ENCODE measurements at places on chromosomes 13 and 19.

DNA sequence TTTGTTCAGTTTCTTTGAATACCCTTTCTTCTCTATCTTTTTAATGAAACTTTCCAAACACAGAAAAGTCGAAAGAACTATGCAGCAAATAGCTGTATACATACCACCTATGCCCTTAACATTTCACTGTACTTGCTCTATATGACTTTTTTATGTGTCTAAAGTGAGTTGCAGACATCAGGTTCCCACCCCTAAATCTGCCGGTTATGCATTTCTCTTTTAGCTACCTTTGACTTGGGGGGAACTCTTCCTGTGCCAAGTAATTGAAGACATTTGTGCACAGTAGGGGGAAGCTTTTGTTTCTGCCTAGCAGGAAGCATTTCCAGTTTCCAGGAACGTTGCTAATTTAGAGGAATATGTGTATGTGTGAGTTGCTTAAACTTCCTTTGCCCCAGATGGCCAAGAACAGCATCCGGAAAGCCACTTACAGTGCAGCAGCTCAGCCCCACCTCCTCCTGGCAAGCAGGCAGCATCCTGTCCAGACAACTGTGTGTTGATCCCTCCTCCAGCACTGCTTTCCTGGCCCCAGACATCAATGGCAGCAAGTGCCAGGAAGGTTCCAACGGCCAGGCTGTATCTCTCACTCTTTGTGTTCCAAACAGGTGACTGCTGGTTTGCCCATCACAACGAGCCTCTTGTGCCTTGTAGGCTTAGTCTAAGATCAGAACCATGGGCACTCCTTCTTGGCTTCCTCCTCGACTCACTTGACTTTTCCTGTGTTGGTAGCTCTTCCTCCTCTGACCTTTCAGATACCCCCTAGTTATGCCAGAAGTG is 14.7 kb upstream of the GRAMD1A start:
- DNase-seq: no peak

DNA sequence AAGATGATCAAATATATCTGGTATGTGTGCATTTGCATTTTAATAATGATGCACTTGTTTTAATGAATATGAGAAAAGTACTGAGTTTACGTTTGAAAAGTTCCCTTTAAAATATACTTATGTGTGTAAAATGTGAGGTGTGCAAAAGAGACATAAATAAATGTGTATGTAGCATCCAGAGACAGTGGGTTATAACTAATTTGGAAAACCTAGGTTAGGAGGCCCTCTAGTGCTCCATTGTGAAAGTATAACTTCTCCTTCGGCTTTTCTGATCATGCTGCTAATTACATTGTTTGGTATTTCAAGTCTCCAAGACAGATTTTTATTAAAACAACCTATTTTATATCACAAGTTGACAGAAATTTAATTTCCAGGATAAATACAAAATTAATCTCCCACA is 30.1 kb downstream of the SCEL start:
- DNase-seq: no peak

- no peak for DNase-seq
Measured at GRCh38 chr13:59532405-59532804, 631.3 kb downstream of the DIAPH3 start.

DNA sequence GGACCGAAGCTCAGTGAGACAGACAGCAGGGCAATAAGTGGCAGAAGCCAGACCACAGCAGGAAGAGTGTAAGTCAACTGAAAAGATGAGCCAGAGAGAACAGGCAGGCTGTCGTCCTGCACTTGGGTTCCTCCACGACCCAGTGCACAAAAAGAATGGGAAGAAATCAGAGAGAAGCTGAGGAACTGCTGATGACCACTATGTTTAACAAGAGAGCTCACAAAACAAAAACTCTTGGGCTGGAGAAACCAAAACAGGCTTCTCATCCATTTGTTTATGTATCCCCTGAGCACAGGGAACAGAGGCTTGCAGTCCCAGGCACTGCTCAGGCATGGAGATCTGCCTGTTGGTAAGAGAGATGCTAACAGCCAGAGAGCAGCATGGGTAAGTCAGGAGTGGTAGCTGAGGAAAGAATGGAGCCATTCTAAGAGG is 14.0 kb downstream of the AKAP8L start:
- DNase-seq: no peak

DNA sequence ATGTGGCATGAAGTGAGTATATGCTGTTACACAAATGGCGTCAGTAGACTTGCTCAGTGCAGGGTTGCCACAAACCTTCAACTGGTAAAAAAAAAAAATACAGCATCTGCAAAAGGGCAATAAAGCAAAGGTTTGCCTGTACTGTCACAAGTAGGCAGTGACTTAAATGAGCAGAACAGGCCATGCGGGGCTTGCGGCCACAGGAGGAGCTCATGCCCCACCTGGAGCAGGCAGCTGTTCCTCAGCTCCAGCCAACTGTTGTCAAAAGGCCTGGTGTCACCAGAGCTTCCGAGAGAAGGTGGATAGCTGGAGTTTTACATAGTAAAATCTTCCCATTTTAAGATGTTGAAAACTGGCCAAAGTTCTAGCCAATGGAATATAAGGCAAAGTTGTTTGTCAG is 7.7 kb downstream of the ATP7B start:
- DNase-seq: no peak

- DNase-seq: no peak
Measured at GRCh38 chr13:107743526-107743925, 471.8 kb downstream of the LIG4 start.

DNA sequence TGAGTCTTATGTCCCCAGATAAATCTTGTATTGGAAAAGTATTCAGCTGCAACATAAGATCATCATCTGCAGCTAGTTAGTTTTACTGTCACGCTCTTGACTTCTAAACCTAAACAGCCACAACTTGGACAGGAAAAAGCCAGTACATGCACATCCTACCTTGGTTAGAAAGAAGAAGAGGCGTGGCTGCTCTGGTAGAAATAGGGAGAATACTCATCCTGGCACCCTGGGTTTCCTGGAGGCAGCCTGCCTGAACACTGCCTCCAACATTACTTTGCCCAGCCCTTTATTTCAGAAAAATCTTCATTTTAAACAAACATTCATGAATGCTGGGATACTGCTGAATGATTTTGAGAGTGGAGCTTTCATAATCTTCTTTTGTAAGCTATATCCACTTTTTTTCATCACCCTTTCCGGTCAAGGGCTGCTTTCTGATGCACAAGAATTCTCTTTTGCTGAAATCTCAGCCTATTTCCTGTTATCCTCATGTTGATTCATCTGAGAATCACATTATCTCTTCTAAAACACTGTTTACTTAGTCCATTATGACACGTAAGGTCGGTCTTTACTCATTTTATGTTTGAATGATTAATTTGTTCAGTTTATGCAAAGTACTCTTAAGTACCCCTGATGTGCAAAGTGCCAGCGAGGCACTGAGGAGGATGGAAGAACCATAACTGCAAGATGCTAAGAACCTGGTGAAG is 55.2 kb downstream of the STARD13 start:
- DNase-seq: no peak

Data from coronary artery (tissue), 2 donors.